ENCODE measurements at places on chromosomes 4 and X.

DNA sequence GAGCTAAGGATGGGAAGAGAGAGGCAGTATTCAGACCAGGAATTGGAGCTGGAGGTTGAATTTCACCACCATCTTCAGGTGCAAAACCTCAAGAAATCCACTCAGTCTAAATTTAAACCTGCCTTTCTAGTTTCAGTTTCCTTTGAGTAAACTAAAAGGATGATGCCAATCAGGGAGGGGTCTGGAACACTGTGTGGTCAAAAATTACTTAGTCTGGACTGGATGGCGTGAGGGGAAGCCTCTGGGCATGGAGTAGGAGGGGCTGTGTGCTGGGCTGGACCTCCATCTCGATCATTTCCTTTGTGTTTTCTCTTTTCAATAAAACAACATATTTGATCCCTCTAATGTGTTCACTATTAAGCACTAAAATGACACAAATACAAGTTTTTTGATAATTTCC lies 120.1 kb downstream of the GC start:
- DNase-seq, result no peak

DNA sequence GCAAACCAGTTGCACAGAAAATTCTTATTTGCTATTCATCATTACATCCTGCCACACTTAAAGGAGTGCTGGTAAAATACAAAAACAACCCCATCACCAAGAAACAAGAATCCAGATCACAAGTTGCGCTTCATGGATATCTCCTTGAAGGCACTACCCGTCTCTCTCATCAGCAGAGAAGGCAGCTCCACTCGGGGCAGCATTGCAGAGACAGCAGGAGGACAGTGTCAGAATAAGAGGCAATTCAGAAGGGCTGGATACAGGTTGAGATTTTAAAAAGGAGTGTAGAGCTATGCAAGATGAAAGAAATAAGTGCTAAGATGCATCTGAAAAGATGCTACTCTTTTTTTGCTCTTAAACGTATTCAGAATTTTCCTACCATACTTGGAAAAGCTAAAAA lies 71.4 kb downstream of the LDB2 start:
- DNase-seq, result no peak

- DNase-seq, result no peak
These were observed 93.2 kb upstream of the IL15 start for GRCh38 chr4:141543176-141543575.

DNA sequence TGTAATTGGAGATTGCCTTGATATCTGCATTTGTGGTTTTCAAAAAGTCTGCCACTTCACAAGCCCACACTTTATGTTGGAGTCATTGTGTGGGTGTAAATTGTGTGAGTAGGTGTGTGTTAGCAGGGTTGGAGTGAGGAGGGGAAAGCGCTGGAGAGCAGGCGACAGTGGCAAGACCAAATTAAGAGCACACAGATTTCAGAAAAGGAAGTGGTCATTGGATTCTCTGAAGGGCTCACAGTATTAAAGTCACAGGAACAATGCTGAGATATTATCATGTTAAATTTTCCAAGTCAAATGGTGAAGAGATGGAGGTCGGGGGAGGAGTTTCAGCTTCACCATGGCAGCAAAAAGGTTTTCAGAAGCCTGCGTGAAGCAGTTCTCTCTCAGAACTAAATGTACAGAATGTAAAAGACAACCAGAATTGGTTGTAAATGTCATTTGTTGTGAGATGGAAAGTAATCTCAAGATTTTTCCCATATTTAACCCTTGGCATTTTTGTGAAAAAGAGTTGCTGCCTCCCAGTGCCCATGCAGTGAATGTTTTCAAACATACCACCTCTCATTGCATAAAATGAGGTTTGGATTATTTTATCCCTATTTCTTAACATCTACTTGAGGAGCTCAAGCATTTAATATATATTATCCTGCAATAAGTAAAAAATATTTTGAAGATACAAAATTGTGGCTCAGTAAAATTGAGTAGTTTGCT lies 265.9 kb downstream of the ZNF674 start:
- no peak for DNase-seq

DNA sequence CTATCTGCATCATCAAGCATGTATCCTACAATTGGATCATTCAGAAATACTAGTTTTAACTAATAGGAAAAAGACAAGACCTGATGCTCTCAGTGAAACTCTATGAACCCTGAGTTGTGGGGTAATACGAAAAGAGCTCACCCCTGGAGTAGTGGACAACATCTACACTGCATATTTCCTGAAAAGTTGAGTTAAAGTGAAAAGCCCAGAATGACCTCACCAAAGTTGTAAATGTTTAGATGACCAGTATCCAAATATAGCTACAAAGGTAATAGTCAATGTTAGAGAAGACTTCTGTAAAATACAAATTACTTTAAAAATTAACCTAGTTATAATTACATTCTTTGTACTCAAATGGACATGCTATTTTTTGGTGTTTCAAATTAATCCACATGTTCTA lies 52.8 kb upstream of the SRPX start:
- DNase-seq, result no peak

DNA sequence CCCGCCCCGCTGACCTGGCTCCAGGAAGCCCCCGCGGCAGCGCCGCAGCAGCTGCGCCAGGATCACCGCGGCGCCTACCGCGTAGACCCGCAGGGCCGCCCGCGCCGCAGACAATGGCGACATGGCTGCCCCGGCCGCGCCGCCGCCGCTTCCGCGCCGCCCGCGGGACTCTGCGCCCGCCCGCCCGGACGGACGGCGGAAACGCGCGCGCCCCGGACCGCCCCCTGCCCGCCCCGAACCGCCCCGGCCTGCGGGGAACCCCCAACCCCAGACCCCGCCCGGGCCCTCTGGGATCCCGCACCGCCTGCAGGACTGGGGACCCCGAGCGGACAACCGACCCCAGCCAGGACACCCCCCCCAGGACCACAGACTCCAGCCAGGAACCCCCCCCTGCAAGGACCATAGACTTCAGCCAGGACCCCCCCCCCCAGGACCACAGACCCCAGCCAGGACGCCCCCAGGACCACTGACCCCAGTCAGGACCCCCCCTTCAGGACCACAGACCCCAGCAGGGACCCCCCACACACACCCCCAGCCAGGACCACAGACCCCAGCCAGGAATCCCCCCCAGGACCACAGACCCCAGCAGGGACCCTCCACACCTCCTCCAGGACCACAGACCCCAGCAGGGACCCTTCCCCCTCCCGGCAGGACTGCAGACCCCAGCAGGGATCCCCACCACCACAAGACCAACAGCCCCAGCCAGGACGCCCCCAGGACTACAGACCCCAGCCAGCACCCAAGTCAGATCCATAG lies at the start of the genes DHRSX and ZBED1:
Gene DHRSX, minus strand, starts transcription at position 174 of the 756 bp plus-strand sequence. Its CDS starts 51 bp downstream, at position 123.
Gene ZBED1, minus strand, starts transcription at position 174 of the 756 bp plus-strand sequence. CDS start 10,257 bp downstream, outside the sequence.
- DNase-seq, result no peak

DNA sequence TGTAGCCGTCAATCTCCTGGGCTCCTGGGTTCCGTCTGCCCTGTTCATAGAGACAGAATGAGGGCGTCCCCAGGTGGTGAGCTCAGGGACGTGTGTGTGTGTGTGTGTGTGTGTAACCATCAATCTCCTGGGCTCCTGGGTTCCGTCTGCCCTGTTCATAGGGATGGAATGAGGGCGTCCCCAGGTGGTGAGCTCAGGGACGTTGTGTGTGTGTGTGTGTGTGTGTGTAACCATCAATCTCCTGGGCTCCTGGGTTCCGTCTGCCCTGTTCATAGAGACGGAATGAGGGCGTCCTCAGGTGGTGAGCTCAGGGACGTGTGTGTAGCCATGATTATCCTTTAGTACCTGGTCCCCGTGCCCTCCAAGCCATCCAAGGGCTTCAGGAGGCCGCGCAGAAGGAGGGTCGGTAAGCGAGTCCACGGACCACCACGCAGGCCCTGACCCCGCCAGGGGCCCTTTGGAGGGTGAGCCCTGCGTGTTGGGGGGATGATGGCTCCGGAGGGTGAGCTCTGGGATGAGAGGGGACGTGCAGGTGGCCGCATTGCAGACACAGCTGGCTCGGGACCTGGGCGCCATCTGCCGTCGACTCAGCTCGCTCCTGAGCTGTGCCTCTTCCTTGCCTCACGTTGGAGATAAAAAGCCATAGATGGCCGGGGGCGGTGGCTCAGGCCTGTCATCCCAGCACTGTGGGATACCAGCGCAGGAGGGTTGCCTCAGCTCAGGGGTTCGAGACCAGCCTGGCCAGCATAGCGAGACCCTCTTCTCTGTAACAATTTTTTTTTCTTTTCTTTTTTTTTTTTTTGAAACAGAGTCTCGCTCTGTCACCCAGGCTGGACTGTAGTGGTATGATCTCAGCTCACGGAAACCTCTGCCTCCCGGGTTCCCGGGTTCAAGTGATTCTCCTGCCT lies 5.4 kb upstream of the GTPBP6 start:
- DNase-seq, result no peak

DNA sequence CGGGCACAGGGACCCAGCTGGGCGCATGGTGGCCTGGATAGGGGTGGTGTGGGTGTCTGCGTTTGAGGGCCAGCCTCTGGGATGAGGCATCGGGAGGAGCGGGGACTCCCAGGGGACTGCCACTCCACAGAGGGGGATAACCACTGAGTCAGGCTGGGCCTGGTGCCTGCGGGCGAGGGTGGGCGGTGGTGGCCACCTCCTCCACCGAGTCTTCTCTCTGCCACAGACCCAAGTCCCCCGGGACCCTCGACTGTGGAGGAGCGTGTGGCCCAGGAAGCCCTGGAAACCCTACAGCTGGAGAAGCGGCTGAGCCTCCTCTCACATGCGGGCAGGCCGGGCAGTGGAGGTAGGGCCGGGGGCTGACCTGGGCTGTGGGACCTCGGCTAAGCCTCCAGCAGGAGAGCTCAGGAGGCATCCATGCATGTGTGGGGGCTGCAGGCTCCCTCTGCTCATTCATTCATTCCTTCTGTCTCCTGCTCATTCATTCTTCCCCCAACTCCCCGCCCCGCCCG lies 26.4 kb downstream of the DOK7 start:
- peak; percentile 79 for DNase-seq

DNA sequence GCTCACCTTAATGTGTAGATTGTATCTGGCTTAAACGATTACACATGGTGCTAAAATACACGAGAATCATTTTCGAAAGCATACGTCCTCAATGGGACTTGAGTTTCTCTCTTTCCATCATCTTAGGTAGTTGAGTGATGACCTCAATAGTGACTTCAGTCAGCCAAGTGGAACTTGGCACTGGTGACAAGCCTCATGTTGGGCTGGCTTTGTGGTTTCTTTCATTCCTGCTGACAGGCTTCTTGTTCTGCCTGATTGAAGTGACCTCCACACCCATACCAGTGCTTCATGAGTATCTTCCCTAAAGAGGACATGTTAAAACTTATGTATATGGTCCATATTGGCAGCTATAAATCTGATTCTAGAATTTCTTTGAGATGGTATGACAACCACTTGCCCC lies 159.1 kb upstream of the WDR1 start:
- DNase-seq, result no peak

- no peak for DNase-seq
These were observed 310.5 kb downstream of the CFAP299 start for GRCh38 chr4:80646061-80646460.

GRCh38 chrX:133715715-133716114 lies 269.7 kb downstream of the GPC3 start:
- peak; percentile 21 for DNase-seq

DNA sequence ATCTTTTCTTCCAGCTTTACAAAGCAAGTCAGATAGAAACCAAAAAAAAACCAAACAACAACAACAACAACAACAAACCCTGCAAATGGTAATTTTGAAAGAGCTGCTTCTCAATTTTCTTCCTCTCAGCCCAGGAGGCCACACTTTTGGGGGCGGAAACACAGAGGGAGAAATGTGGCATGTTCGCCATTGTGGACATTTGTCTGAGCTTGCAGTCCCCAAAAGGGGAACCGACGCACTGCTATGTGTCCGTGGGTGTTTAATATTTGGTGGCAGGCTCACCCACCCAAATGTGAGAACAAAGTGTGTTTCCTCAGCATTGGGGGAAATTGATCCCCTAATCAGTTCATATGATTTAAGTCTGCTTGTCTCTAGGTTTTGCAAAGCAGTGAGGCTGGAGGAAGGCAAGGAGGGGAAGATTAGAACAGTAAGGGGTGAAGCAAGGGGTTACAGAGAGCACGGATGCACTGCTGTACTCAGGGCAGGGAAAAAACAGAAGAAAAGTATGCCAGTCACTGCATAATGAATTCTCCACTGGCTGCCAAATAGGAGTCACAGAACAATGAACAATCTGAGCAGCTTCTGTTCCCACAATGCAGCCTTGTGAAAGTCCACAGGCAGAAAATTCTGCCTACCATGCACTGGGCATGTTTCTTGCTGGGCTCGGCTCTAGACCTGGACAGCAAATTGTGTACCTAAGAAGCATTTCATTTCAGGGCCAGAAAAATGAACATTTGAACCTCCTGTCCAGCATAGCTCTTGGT lies 74.7 kb upstream of the GPM6B start:
- DNase-seq, result no peak

DNA sequence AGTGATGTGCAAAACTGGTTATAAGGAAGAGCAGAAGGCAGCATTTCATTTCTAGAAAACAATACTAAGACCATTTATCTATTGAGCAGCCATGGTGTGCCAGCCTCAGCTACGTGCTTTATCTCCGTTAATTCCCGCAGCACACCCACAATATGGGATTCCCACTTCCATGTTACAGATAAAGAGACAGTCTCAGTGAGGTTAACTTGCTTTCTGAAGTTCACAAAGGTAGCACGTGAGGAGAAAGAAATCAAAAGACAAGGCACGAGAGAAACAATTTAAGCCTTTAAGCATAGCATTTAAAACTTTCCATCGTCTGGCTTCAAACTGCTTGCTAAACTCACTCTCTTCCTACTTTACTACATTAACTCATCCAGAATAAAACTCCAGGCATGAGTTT lies 8.0 kb upstream of the RPL34 start:
- no peak for DNase-seq

- DNase-seq, result no peak
These were observed 306.0 kb upstream of the TBX22 start for GRCh38 chrX:79708581-79708980.

GRCh38 chrX:40146262-40147125 lies 48.7 kb upstream of the BCOR start:
- peak; percentile 71 for DNase-seq

DNA sequence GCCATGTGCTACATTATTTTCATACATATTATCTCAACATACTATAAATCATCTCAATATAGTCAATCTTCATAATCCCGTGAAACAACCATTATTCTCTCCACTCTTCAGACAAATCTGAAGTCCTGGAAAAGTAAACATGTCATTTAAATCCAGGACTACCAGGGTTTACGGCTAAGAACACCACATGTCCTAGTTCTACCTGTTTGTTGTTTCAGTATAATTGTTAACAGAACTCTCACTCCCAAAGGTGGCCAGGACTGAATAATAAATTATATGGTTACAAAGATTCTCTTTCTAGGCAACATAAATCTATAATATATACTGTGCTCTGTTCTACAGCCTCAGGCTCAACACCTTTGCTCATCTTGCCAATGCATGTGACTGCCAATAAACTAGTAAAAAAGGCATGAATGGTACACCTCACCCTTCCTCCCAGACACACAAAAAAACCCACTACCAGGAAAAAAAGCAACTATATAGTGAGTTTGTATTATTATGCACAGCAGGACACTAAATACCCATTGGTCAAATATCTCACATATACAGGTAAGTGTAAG lies 20.1 kb downstream of the EIF4E start:
- peak; percentile 32 for DNase-seq

- no peak for DNase-seq
These were observed 590 bp upstream of the NAF1 start for GRCh38 chr4:163167333-163167626.

Measured in DMS53 (cell line).